HepG2 (cell line): ENCODE measurements at places on chromosomes 3 and 15. TPM values are rescaled to one million over a fixed set of nuclear protein-coding genes. Genes with fewer than 3 reads are reported as not detected.

ARRDC4 gene
- 1.5 and 2.5 TPM in 2 replicates for total RNA-seq

TNNC1 gene
- 11.8 and 18.7 TPM in 2 replicates for total RNA-seq

CIDEC gene
- total RNA-seq, result 2.5 and 2.8 TPM in 2 replicates

PRR20G gene
- not detected in 2 replicates for total RNA-seq

DNASE1L3 gene
- total RNA-seq, result 0.55 and 0.86 TPM in 2 replicates

PFKFB4 gene
- total RNA-seq, result 6.4 and 7.1 TPM in 2 replicates

RUBCN gene
- 4.8 and 5.2 TPM in 2 replicates for total RNA-seq

DMXL2 gene
- 14.4 and 15.3 TPM in 2 replicates for total RNA-seq
